ENCODE measurements at places on chromosomes 2 and 18. TPM values are rescaled to one million over a fixed set of nuclear protein-coding genes. Genes with fewer than 3 reads are reported as not detected.

IHH gene
- not detected for total RNA-seq

CLEC4F gene
- not detected for total RNA-seq

IL1F10 gene
- total RNA-seq = not detected

HSBP1L1 gene
- total RNA-seq = 20.4 TPM

FOSL2 gene
- 68.7 TPM for total RNA-seq

ALPP gene
- total RNA-seq = not detected

RTP5 gene
- 0.16 TPM for total RNA-seq

Measured in sigmoid colon (tissue), 7 donors.